ENCODE measurements at places on chromosomes 3 and 15. TPM values are rescaled to one million over a fixed set of nuclear protein-coding genes. Genes with fewer than 3 reads are reported as not detected.

DNA sequence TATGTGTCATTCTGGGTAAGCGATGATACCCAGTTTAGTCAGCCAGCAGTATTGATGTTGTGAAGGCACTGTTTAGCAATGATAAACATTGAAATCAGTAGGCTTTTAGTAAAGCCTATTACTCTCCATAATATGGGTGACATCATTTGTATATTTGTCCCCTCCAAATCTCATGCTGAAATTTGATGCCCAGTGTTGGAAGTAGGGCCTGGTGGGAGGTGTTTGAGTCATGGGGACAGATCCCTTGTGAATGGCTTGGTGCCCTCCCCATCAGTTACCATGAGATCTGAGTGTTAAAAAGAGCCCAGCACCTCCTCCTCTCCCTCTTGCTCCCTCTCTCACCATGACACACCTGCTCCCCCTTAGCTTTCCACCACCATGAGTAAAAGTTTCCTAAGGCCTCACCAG lies 31.4 kb upstream of the FAN1 start:
- no peak for ATAC-seq

GRCh38 chr3:175222356-175222755 lies 363.2 kb downstream of the NAALADL2 start:
- ATAC-seq = no peak

DNA sequence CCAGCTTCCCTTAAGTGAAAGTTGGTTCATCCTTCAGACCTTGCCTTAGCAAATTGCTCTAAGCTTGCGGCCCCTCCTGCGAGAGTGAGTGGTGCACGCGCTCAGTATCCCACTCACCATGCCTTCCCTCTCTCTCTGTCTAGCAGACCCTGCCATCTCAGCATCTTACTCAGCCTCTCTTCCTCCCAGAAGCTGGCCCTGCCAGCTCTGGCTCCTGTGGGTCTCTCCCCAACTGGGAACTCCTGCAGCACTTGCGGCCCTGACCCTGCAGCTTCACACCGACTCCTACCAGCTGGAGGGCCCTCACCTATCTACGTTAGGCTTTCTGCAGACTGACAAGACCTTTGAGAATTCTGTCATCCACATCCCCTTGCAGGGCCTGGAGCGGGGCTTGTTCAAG lies 286.1 kb upstream of the TLE3 start:
- ATAC-seq = no peak

- no peak for ATAC-seq
Observed at GRCh38 chr3:13215940-13216546, 142.8 kb upstream of the IQSEC1 start.

- ATAC-seq = no peak
Observed at GRCh38 chr15:51840692-51841091, 11.2 kb downstream of the TMOD3 start.

GRCh38 chr15:82709081-82709420 lies 624 bp downstream of the AP3B2 start:
- no peak for ATAC-seq

- ATAC-seq = peak; percentile 86
Observed at GRCh38 chr3:189270248-189270832, 98.6 kb downstream of the TPRG1 start.

DNA sequence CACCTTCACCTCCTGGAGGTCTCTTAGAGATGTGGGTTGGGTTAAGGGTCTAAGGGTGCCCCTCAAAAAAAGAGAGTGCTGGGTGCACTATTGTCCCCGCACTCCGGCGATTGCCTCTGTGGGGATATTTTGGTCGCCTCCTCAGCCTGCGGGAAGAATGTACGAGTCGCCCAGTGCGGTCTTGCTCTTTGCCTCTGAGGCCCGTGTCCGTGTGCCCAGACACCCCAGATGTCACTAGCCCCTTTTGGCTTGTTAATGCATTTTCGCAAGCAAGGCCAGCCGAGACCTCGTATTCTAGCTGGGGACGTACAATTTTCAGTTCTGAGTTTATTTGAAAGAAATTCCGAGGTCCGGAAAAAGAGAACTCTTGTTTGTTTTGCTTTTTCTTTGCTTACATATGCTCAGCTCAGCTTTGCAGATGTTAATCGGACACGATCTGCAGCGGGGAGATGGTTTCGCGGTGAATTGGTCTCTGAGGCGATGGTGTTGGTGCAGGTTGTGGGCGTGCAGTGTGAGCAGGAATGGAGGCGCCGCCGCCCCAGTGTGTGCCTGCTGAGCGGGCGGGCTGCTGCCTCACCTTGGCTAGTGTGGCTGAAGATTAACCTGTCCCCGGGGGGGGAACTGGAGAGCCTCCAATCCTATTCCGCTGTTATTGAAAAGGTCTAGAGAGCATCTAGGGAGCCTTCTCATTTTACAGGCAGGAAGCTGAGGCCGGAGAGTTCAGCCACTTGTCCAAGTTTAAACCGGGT lies 1.4 kb downstream of the ST6GAL1 start:
- peak; percentile 60 for ATAC-seq

LNP1 gene
- total RNA-seq = 0.64 TPM

SAMD7 gene
- not detected for total RNA-seq

DLL4 gene
- total RNA-seq = 1.1 TPM

SAXO2 gene
- 0.80 TPM for total RNA-seq
